ENCODE measurements at places on chromosomes 1 and 21.
A peak's percentile ranks its signal among the peaks of the same experiment; 100 is the strongest.

GRCh38 chr21:37514038-37514667, 147.6 kb downstream of the DYRK1A start:
- no peak for DNase-seq

- DNase-seq, result peak; percentile 63
Observed at GRCh38 chr1:234281826-234282489, 91.3 kb upstream of the COA6 start.

DNA sequence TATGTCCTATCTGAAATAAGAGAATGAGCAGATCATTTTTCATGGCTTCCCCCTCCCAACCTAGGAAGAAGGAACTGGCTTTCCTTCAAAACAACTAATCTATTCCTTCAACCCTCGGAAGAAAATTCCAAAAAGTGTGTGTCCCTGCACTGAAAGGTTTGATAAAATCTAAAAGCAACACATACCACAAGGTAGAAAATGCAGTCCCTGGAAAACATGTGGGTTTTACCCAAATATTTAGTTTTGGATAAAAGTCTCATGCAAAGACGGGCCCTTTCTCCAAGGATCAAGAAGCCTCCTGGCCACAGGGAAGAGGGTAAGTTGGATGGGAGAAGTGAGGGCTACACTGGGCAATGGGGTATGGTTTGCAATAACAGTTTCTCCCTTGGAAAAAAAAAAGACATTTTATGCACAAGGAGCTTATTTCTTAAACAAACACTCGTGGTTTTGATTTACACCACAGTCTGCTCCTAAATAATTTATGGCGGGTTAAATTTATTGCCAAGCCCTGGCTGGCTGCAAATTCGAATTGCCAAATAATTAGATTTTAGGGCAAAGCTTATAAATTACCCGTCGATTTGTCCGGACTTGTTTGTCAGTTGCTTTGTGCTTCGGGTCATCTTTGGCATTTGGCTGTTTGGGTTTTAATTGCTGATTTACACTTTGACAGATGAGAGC, 28.9 kb downstream of the ERI3 start:
- DNase-seq, result no peak

GRCh38 chr1:75612976-75613375, 2.1 kb upstream of the SLC44A5 start:
- DNase-seq, result no peak

GRCh38 chr1:110035236-110035752, 870 bp downstream of the STRIP1 start:
- DNase-seq, result peak; percentile 48

DNA sequence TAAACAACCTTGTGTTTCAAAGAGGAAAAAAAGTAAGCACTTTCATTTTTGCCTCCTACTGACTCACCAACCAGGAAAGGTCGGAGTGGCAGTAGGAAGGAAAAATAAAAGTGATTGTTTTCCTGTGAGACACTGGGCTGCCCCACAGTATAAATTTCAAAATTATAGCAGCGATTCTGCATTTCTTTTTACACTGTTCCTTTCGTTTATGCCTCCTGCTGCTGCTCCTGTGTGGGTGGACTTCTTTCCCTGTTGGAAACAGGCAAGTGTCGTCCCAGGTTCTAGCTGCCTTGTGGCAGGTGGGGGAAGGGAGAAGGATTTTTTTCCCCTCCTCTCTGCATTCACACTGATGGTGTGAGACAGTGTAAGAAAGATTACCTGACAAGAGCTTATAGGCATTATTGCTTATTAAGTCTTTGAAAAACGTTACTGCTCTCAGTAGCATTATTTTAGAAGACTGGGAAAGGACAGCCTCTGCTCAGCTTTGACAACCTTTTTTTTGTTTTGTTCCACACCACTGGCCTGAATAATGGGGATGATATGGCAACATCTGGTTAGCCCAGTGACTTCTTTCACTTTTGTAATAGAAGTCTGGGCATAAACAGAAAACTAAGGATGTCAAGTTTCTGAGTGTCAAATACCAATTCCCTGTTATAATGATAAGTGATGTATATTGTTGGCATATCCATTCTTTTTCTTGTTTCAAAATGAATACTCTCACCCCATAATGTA, 77.9 kb downstream of the NEK7 start:
- no peak for DNase-seq

GRCh38 chr21:44795342-44795741, 6.3 kb downstream of the UBE2G2 start:
- no peak for DNase-seq

GRCh38 chr1:8096105-8097011, 70.2 kb upstream of the ERRFI1 start:
- DNase-seq, result no peak

- DNase-seq, result peak; percentile 42
Observed at GRCh38 chr1:27872059-27872801, at the start of gene THEMIS2. THEMIS2 (plus strand) TSS chr1:27872544; CDS start chr1:27872572, 28 bp downstream.

GRCh38 chr1:16038620-16038912, 5.0 kb upstream of the CLCNKB start:
- no peak for DNase-seq

GRCh38 chr1:997713-997992, 2.2 kb downstream of the HES4 start:
- DNase-seq, result no peak

DNA sequence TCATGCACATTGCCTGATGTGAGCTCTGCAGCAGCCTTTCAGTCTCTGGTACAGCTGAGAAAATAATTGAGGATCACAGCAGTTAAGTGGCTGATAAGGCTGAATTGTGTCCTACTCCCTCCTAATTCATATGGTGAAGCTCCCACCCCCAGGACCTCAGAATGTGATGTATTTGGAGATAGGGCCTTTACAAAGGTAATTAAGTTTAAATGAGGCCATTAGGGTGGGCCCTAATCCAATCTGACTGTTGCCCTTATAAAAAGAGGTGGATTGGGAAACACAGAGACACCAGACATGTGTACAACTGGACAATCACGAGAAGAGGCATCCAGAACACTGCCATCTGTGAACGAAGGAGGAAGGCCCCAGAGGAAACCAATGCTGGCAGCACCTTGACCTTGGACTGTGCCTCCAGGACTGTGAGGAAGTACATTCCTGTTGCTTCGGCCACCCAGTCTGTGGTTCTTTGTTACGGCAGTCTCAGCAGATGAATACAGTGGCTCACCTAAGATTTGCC, 148.1 kb downstream of the TRABD2B start:
- DNase-seq, result no peak

DNA sequence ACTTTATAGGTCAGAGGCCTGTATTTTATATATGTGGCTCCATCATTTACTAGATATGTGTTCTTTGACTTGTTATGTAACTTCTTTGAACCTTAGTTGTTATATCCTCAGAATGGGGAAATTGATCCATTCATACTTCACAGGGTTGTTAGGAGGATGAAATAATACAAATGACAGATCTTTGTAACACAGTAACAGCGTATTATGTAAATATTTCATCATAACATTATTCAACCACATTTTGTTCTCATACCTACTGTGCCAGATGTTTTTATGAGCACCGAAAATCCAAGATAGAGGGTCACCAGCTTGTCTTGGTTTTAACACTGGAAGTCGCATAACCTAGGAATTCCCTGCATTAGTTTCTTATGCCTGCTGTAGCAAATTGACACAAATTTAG, 3.3 kb downstream of the SUCO start:
- no peak for DNase-seq

DNA sequence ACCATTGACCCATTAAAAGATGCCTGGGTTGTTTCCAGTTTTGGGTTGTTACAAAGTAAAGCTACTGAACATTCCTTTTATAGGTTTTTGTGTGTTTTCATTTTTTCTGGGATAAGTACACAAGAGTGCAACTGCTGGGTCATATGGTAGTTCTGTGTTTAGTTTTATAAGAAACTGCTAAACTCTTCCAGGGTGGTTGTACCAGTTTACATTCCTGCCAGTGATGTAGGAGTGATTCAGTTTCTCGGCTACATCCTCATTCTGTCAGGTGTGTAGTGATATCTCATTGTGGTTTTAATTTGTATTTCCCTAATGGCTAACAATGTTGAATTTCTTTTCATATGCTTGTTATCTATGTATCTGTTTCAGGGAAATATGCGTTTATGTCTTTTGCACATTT, 58.5 kb upstream of the DNAJC6 start:
- DNase-seq, result no peak

Measured in nucleus accumbens (tissue), 56 donors.